ENCODE measurements at places on chromosomes 11 and 22.

GRCh38 chr11:9780929-9781328, 117.1 kb downstream of the SWAP70 start:
- no peak for DNase-seq

GRCh38 chr11:36148701-36149100, 140.5 kb downstream of the COMMD9 start:
- no peak for DNase-seq

- no peak for DNase-seq
Measured at GRCh38 chr11:65952052-65952521, 6.8 kb downstream of the TSGA10IP start.

DNA sequence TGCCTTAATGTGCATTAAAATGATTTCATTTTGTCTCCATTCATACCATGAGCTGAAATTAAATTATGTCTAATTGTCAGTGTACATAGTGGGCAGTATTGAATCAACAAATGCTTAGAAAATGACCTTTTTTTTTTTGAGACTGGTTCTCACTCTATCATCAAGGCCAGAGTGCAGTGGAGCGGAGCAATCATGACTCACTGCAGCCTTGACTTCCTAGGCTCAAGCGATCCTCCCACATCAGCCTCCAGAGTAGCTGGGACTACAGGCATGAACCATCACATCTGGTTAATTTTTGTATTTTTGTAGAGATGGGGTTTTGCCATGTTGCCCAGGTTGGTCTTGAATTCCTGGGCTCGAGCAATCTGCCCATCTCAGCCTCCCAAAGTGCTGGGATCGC, 117.0 kb upstream of the BLID start:
- DNase-seq: no peak

- DNase-seq: no peak
Measured at GRCh38 chr22:42964994-42965699, 49.8 kb downstream of the PACSIN2 start.

DNA sequence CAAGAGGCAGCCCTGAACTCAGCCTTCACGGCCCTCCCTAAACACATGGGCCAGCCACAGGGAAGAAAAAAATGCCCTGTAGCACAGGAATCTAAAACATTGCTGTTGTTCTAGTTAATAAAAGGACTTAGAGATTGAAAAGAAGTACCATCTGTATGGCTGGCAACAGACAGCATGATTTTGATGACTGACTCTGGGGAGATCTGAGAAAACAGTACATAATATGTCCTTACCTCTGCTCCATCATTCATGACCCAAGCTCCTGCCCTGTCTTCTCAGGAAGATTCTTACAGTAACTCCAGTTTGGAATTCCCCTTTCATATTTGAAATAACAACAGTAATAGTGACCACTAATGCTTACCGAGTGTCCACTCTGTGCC, 244.2 kb downstream of the ETS1 start:
- DNase-seq: no peak

GRCh38 chr22:25364281-25364680, 144.8 kb downstream of the CRYBB2 start:
- DNase-seq: no peak

- DNase-seq: no peak
Measured at GRCh38 chr11:75196426-75196825, 44.1 kb upstream of the TPBGL start.

GRCh38 chr22:29830585-29830984, 7.5 kb downstream of the ASCC2 start:
- no peak for DNase-seq

DNA sequence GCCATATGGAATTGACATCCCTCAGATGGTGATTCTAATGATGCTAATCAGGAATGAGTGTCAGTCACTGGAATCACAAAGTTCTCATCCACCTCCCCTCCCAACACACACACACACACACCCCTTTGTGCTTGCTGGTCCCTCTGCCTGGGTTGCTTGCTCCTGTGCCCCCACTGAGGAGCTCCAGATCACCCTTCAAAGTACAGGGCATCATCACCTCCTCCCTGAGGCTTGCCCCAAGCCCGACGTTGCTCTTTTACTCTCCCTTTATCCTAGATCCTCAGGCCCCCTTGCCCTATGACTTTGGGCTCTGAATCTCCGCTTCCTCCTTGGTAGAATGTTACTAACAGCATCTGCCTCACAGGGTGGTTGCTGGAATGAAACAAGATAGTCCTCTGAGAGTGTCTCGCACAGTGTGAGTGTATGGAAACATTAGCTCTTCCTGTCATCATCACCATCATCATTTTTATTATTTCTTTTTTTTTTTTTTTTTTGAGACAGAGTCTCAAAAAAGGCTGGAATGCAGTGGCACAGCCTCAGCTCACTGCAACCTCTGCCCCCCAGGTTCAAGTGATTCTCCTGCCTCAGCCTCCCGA, 3.4 kb downstream of the TOM1 start:
- no peak for DNase-seq

DNA sequence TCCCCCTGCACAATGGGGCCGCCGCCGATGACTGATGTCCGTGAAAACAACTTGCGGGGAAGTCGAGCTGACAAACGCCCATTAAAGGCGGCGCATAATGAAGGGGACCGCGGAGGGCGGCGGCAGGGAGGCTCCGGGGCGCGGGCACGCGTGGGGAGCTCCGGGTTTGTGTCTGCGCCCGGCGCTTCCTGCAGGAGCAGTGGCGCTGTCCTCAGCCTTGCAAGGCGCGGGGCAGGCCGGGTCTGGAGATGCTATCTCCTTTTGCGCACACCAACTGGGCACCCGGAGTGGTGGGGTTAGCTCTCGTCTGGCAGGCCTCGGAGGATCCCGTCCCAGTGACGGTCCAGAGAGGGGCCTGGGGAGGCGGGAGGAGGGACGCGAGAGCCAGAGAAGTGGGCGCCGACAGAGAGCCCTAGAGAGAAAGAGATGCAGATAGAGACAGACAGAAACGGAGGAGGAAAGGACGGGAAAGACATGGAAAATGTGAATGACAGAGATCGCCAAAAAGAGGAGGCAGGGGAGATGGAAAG, 390 bp upstream of the FGF3 start:
- DNase-seq: no peak

DNA sequence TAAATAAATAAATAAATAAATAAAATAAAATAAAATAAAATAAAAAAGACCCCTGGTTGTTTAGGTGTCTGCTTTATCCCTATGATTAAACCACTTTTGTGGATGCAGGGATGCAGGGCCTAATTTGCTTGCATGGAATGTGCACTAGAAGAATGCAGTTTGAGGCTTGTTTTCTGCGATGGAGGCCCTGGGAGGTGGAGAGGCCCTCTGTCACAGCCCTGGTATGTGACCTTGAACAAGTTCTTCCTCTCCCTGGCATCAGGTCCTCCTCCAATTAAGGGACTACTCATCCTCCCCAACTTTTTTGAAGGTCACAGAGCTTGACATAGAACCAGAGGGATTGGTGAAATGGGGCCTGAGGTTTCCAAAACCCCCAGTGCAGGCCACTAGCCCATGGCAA, 22.7 kb downstream of the KCNJ4 start:
- no peak for DNase-seq

GRCh38 chr11:73201249-73201648, 16.8 kb upstream of the P2RY2 start:
- no peak for DNase-seq

- no peak for DNase-seq
Measured at GRCh38 chr11:65814986-65815565, 18.7 kb upstream of the SNX32 start.

DNA sequence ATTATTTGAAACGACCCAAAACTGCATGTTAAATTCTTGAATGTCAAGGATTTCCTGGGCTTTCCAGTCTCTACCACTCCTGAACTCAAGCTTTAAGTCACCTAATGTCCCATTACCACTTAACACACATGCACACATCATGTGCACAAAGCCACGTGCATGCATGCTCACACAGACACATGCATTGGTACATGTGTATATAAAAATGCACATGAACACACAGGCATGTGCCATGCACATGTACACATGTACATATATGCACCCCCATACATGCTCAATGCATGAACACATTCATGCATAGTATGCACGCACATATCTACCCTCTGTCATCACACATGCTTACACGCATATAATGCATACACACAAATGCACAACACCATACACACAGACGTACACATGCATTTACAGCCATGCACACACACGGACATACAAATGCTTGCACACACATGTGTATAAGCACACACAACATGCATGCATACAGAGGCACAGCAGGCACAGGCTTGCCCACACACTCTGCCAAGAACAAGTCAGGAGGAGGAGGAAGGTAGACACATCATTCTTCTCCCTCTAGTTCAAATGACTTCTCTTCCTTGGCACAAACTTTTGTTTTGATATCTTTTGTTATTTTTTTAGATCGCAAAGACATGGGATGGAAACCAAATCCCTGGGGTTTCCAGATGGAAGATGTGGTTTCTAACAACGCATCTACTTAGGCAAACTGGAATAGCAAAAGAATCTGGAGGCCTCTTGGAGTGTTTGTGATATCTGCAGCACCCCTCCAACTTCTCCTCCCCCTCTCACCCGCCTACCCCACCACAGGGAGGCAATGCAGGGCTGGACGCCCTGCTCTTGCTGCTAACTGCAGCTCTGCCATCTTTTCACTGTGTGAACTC, 24.6 kb downstream of the RASD2 start:
- DNase-seq: no peak

GRCh38 chr11:104122011-104122635, 41.8 kb downstream of the PDGFD start:
- DNase-seq: no peak

- DNase-seq: no peak
Measured at GRCh38 chr11:17494019-17494418, 17.4 kb upstream of the ABCC8 start.

DNA sequence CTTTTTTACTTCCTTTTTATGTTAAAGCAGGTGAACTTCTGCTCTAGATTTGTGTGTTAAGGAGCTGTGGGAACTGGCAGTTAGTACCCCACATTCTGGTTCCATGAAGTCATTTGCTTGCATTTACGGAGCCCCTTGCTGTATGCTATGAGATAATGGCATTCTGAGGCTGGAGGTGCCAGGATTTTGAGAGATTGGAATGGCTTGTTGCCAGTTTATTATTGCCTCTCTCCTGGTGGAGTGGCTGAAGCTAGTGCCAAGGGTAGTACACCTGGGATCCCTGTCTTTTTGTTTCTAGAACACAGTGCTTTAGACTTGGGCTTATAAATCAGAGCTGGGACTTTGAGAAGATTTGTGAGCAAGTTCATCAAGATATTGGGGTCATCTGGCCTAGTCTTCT, 73.8 kb downstream of the STIM1 start:
- no peak for DNase-seq

DNA sequence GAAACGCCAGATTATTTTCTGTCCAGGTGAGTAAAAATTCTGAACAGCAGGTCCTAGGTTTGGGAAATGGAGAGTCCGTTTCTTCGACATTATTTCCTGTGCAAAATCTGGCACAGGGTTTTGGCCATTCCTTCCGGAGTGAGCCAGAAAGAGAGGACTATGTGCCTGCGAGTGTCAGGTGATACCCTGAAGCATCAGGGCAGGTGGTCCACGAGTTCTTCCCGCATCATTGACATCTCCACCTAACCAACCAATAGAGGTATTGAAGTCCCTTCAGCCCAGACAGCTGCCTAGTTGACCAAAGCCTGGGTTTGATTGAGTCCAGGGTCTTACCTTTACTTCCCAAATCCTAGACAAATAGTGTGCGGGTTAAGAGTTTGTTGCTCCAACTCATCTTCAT, 808 bp downstream of the SNAP29 start:
- DNase-seq: no peak

DNA sequence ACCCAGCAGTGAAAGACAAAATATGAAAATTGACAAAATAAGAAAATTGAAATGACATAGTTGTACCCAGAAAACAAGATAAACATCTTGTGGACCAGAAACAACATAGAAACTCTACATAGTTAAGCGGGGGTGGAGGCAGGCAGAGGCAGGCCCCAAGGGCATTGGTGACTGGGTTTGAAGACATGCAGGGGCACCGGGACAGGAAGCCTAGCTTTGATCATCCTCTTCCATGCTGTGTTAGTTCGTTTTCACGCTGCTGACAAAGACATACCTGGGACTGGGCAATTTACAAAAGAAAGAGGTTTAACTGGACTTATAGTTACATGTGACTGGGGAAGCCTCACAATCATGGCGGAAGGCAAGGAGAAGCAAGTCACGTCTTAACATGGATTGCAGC, 33.5 kb upstream of the CRTAM start:
- DNase-seq: no peak

DNA sequence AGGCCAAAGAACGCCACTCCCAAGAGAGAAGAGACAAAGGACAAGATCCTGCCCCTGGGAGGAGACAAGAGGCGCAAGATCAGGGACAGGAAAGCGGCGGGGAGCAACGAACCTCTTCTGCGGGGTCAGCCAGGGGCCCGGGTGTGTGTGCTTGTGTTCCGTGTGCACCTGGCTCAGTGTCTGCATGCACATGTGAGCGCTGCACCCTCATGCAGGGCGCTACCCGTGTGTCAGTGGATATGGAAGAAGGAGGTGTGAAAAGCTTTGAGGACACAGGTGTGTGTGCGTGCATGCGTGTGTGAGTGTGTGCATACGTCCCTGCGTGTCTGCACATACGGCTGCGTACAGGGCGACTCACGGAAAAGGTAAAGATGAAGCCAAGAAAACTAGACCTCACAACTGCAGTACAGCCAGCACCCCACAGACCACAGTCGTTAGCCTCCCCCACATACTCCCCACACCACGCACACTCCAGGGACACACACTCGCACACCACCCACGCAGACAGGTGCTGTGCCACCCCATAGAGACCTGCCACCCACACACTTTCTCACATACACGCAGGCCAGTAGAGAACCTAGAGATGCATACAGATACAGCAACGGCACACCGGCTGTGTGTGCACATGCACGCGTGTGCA, 11.0 kb upstream of the IGSF9B start:
- no peak for DNase-seq

DNA sequence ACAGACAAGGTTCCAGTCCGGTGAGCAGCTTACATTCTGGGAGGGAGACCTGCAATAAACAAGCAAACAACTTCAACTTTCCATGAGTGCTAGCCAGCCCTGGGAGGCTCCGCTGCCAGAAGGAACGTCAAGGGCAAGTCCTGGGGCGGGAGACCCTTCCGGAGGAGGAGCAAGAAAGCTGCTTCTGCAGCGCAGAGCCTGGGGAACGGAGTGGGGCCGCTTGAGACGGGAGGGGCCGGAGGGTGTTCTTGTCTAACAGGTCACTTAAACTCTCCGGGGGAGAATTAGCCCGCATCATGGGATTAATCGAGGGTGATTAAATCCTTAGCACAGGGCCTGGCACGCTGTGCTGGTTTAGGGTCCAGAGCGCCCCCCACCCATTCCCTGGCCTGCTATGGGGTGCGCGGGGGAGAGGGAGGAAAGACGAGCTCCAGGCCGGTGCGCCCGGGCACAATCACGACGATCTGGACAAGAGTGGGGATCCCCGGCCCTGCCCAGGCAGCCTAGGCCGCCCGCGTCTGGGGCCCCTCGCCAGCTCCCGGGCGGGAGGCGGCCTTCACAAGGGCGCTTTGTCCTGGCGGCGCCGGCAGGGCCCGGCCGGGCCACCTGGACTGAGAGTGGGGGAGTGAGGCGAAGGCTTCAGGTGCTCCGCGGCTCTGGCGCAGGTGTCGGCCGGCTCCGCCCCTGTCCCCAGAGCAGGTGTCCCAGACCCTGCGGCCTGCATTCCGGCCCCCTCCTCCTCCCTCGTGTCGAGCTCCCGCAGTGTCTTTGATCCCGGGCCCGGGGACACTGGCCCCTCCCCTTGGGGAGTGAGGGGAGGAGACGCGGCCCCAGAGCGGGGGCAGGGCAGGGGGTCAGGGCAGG, 663 bp upstream of the LARGE2 start:
- peak; percentile 25 for DNase-seq

Measured in NCI-H1417 treated with DMSO at 0.1 percent for 48 hours (cell line).